Amniotic epithelial cell (primary cell): ENCODE measurements at places on chromosomes 11 and 22.

DNA sequence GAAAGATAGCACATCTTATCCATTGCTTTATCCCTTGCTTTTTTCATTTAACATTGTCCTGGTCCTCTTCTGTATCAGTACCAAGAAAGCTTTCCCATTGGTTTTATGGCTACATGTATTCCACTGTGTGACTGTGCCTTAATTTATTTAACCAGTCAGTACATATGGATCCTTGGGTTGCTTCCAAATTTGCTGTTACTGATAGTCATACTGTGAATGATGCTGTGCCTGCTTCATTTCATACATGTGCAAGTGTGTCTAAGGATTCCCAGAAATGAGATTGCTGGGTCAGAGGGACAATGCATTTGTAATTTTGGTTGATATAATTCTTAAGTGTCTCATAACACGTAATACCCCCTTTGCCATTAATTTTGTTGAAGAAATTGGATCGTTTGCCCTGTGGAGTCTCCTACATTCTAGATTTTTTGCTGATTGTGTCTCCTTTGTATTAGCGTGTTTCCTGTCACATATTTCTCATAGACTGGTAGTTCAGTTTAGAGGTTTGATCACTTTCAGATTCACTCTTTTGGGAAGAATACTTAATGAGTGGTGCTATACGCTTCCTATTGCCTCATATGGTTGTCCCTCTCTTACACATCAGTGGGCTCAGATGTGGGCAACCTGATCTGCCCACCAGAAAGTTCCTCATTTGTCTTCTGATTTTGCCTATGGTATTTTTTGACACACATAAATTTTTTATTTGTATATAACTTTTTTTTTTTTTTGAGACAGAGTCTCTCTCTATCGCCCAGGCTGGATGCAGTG, 35.3 kb downstream of the MYBPC3 start:
- DNase-seq: no peak

GRCh38 chr11:46523290-46523689, 70.5 kb downstream of the AMBRA1 start:
- DNase-seq: no peak

GRCh38 chr22:20573176-20573832, 65.9 kb downstream of the MED15 start:
- DNase-seq: peak; percentile 77

GRCh38 chr11:2480874-2481220, 36.0 kb downstream of the KCNQ1 start:
- no peak for DNase-seq

- DNase-seq: no peak
These were observed 54.3 kb downstream of the SYTL2 start for GRCh38 chr11:85756401-85757200.

DNA sequence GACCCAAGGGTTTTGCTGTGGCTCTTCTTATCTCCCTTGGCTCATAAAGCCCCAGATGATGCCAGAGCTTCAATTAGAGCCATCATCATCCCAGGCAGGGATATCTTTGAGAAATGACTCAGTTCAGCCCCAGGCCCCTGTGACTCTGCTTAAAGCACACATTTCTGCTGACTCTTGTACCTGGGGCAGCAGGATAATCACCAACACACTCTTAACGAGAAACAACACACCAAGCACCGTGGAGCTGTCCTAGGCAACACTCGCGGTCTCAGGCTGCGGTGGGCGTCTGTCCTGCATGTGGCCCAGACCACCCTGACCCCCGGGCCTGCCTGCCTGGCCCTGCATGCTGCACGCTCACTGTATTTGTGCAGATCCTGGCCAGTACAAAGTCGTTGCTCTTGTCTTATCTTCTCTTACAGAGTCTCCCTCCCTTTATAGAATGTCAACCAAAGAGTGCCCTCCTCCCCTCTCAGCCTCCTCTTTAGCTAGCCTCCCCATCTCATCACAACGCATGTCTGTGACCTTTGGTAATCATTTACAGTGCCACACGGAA, 114.2 kb upstream of the PARVA start:
- peak; percentile 51 for DNase-seq

GRCh38 chr11:74956397-74957015, 7.4 kb downstream of the SPCS2 start:
- peak; percentile 39 for DNase-seq

- peak; percentile 27 for DNase-seq
These were observed 62.7 kb downstream of the SPECC1L start for GRCh38 chr22:24333301-24333700.

GRCh38 chr11:41284354-41284753, 175.1 kb downstream of the LRRC4C start:
- DNase-seq: no peak

DNA sequence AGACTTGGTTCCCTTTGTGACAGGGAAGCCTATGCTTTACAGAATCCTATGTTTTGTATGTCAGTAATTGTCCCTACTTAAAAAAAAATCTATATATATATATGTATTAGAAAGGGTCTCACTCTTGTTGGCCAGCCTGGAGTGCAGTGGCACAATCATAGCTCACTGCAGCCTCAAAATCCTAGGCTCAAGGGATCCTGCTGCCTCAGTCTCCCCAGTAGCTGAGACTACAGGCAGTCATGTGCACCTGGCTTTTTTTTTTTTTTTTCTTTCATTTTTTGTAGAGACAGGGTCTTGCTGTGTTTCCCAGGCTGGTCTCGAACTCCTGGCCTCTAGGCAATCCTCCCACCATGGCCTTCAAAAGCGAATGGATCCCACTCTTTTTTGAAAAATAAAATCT, 2.1 kb upstream of the NEAT1 start:
- no peak for DNase-seq

DNA sequence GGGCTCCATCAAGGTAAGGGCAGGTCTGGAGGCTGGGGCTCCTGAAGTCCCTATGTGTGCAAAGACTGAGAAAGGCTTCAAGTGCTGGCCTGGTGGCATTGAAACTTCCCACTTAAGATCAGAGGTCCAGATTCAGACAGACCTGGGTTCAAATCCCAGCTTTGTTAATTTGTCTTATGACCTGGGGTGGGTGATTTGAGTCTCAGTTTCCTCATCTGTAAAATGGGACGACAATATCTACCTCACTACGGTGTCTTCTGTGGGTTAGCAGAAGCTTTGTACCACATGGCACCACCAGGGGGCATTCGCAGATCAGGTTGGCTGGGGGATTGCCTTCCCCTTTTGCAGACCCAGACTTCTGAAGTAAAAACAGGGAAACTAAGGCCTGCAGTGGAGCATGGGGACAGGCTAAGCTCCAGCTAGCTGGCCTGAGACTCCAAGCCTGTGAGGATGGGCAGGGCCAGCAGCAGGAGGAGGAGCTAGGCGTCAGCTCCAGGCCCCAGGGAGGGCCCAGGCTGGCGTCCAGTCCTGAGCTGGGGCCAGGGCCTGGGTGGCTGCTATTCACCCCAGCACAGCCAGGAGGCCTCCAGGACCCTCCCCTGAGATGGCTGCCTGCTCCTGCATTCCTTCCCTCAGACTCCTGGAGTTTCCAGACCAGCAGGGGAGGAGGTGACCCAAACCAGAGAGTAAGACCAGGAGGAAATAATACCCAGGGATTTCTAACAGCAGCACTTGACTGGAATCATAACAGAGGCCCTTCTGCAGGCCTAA, 1.5 kb downstream of the CASTOR1 start:
- DNase-seq: peak; percentile 90

DNA sequence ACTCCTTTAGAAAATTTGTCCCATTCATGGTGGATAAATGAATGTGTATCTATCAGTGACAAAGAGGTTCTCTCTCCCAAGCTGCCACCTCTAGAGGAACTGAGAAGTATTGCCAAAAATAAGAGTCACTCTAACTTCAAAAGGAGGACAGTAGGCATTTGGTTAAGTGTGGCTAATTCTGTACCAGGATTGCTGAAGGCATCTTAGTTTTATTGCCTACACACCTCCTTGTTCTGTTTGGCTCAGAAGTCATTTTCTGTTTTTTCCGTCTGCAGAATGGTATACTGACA, 189.0 kb upstream of the MPPED2 start:
- no peak for DNase-seq

DNA sequence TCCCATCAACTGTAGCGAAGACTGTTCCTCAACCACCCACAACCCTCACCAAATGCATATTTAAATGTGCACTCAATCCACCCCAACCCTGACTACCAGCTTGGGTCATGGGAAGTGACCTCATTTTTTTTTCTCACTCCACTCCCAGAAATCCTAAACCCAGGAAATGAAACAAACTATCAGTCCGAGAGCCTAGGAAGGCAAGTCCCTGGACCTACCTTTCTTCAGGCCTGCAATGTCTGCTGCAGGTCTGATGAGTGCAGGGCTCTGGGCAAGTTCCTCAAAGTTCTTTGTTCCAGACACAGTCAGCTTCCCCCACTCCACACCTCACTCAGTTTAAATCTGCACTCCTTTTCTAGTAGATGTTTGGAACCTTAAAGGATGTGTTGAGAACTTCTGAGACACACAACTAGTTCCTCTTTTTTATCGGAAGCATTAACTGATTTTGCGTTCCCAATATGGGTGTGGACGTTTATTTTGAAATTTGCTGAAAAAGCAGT, at the start of gene MS4A4E:
MS4A4E (minus strand) TSS at position 398 of the 500 bp plus-strand sequence. CDS start 13,082 bp downstream, outside the sequence.
- no peak for DNase-seq

- no peak for DNase-seq
These were observed 64.6 kb downstream of the FEZ1 start for GRCh38 chr11:125431481-125431880.

DNA sequence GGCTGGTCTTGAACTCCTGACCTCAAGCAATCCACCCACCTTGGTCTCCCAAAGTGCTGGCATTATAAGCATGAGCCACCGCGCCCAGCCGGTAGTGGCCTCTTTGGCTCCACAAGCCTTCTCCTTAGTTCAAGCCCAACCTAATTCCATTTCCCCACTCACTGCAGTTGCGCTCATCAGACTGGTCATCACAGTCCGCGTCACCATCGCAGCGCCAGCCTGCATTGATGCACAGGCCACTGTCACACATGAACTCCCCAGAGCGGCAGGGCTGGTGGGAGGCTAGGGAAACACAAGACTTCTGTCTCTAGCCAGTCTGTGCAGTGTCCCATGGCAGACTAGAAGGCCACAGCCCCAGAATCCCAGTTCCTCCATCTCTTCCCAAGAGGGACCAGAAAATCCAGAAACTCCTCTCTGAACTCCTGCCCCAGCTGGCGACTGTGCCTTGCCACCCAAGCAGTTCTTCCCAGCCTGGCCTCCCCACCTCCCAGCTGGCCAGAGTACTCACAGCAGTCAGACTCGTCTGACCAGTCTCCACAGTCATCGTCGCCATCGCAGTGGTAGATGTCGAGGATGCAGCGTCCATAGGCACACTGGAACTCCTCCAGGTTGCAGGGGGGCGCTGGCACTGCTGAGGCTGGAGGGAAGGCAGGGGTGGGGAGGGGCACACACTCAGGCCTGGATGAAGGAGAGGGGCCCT, 19.8 kb downstream of the LRP4 start:
- no peak for DNase-seq

DNA sequence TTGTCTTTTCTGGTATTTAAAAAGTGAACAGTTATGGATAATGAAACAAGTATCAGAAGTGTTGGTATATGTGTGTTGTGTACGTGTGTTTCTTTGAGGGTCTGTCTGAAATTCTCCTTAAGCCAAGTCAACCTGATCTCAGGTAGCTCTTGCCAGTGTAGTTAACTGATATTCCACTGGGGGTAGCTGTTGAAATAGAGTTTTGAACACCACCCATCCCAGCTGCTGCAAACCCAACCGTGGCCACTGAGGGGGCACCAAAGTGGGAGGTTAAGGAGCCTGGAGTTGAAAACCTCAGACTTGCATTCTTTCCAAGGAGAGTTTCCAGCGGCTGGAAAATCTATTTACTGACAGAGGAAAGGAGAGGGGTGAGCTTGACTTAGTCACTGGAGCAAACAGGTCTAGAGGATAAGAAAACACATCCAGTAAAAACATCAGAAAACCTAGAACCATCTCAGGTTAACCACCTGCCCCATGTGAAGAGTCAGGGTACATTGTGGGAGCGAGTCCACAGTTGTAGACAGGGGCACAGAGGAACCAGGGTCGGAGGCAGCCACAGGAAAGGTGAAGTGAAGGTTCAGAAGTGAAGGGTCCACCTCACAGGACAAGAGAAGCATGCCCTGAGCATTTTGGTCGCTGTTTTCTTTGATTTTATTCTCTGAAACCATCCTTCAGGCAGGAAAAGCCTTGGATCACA, 8.8 kb upstream of the CUL5 start:
- peak; percentile 72 for DNase-seq

- no peak for DNase-seq
These were observed 77.7 kb downstream of the FAM76B start for GRCh38 chr11:95711945-95712221.

DNA sequence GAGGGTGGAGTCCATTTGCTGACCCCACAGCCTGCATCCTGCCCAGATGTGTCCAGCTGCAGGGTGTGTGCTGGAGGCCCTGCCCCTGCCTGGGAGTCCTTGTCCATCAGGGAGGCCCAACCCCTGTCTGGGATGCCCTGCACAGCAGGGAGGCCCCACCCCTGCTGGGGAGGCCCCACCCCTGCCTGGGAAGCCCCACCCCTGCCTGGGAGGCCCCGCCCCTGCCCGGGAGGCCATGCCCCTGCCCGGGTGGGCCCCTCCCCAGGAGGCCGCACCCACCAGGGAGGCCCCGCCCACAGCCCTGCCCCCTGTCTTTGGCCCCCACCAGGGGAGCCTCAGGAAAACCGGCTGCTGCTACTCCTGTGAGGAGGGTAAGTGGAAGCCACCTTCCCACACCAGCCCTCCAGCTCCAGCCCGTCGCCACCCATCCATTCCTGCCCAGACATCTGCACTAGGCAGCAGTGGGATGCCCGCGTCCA, 37.2 kb downstream of the MUC5B start:
- peak; percentile 9 for DNase-seq

GRCh38 chr11:69467196-69467595, 14.3 kb upstream of the LINC01488 start:
- no peak for DNase-seq

DNA sequence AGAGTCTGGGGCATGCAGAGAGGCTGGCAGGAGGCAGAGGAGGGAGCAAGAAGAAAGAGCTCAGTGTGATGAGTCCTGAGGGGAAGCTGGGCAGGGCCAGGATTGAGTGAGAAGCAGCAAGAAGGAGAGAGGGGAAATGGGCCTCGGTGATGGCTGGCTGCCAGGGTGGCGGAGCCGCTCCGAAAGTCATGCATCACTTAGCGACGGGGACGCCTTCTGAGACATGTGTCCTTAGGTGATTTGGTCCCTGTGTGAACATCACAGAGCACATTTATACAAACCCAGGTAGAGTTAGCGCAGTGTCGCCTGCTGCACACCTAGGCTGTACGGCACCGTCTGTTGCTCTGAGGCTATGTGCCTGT, 15.1 kb downstream of the TBC1D22A start:
- no peak for DNase-seq

- DNase-seq: no peak
These were observed 50.4 kb downstream of the FAM83F start for GRCh38 chr22:40044870-40045834.

DNA sequence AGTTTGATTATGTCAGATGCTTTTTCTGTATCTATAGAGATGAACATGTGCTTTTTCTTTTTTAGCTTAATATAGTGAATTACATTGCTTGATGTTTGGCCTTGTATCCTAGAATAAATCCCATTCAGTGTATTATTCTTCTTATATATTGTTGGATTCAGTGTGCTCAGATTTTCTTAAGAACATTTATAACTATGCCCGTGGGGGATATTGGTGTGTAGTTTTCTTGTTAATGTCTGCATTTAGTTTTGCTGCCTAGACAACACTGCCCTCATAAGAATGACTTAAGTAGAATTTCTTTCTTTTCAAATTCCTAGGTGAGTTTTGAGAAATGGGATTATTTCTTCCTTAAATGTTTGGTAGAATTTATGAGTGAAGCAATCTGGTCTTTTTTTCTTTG, 98.5 kb downstream of the TMEM135 start:
- no peak for DNase-seq
